ENCODE measurements at places on chromosomes 11 and 22.

- DNase-seq: no peak
Measured at GRCh38 chr11:115207166-115207591, 297.0 kb downstream of the CADM1 start.

DNA sequence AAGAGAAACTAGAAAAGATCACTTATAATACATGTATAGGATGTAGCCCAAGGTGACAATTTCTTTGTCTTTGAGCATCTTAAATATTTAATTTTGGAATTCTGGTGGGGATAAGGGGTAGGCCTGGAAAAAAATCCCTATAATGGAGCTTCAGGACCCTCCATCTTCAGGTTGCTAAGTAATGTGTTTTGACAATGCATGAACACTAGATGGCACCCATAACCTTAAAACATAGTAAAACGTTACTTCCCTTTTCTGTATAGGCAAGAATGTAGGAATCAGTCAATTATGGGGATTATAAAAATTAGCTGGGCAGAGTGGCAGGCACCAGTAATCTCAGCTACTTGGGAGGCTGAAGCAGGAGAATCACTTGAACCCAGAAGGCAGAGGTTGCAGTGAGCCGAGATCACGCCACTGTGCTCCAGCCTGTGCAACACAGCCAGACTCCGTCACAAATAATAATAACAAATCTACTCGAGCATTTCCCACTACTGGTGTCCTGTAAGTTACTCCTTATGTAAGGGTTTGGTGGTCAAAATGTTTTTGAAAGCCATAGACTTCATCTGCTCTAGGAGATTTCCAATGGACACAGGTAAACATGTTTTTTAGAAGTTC lies 541.9 kb upstream of the CCDC90B start:
- DNase-seq: no peak

- peak; percentile 33 for DNase-seq
Measured at GRCh38 chr11:134120921-134121526, 52.2 kb downstream of the JAM3 start.

DNA sequence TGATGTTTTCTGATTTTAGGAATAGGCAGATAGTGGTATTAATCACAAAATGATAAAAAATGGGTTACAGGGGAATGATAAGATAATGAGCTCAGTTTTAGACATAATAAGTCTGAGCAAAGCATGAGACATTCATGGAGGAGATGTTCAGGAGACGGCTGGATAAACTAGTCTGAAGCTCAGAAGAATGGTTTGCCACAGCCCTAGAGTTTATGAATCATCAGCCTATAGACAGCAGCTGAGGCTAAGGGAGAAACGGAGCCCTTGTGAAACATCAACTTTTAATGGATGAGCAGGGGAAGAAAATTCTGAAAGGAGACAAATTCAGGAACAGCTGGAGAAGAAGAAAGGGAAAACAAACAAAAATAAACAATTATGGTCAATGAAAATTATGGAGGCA lies 87.2 kb downstream of the RELT start:
- no peak for DNase-seq

- no peak for DNase-seq
Measured at GRCh38 chr11:44002191-44003093, 45.3 kb upstream of the ACCSL start.

DNA sequence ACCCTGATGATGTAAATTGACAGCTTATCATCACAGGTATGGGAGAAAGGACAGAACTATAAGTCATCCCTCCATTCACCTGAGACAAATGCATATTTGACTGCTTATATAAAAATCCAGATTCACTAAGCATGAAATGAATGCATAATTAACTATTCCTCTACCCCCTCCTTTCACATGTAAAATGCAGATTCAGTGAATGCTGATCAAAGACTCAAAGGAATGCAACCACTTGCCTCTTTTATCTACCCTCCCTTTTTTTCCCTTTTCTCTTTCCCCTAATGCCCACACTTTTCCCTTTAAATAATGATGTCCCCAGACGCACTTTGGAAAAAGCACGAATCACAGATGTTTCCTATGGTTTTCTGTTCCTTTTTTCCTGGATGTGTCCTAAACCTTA lies 4.5 kb upstream of the PLAAT4 start:
- no peak for DNase-seq

DNA sequence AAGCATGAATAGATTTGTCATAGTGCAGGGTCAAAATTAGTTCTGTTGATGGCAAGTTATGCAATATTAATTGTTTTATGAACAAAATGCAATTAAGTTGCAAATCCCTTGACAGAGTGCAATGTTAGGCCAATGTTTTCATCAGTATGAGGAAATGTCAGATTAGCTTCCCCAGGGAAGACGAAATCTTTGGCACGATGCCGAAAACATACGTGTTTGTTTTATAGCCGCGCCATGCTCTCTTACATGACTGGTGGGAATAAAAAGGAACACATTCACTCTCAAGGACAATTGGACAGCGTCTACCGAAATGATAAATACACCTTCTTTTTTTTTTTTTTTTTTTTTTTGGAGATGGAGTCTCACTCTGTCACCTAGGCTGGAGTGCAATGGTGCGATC lies 27.0 kb downstream of the MFNG start:
- DNase-seq: no peak
